ENCODE measurements at places on chromosomes 1 and 21.

DNA sequence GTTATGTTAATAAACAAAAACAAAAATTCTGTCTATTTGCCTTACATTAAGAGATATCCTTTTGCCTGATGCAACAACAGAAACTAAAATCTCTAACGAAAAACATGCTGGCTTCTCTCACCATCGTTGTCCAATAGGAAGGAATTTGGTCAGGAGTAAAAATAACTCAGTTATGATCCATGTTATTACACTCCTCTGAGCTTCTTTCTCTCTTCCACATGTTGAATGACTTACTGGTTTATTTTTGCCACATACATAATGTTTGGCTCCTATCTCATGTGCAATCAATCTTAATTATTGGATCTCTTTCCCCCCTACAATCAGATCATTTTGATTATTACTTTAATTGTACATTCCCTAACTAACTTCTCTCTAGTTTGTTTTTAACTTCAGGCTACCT, 688.4 kb downstream of the USP25 start:
- no peak for DNase-seq

GRCh38 chr1:247429496-247429895, 13.5 kb downstream of the NLRP3 start:
- DNase-seq, result no peak

GRCh38 chr21:16169102-16169511, 439.3 kb downstream of the USP25 start:
- no peak for DNase-seq

DNA sequence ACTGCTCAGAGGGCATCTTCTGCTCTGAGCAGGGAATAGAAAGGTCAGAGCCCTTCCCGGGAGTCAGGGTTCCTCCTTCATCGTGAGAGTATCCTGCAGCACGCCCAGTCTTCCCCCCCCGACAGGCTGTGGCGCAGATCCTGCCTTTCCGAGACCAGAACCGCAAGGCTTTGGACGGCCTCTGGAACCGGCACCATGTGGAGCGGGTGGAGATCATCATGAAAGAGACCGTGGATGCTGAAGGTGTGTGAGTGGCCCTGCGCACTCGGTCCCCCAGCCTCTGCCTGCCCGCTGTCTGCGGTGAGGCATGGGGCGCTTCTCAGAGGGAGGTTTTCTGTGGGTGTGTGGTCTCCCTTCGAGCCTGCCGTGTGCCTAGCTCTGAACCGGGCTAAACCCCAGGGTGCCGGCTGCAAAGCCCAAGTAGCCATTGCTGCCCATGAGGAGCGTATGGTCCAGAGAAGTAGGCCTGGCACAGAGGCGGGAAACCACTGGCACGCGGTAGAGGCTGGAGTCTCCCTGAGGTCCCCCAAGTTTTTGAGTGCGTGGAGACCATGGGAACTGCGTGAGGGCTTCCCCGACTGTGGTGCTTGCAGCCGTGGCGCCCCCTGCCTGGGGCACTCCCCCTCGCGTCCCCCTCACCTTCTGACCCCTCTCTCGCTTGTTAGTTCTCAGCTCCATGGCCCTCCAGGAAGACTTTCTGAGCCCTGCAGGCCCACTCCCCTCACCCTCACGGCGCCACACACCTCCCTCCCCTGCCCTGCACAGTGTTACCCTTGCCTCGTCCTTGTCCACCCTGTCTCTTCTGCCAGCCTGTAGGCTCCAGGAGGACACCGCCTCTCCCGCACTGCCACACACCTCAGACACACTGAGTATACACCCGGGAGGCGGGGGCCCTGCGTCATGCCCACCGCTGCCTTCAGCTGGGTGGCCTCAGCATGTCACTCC, 12.5 kb downstream of the H6PD start:
- DNase-seq, result no peak

DNA sequence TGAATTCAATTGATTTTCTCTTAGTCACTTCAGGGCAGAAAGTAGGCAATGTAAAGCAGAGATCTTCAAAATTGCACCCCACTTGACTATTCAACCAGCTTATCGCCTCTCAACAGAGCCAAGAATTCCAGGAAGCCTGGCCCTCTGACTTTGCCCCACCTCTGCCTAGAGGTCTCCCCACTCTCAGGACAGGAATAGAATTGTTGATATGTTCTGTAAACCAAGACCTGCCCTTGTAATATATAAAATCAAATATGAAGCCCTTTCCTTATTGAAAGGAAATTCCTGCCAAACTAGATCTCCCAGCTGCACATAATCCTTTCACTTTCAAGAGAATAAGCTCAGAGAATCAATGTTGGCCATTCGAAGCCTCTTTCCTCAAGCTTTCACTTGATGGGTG, 116.1 kb upstream of the DPT start:
- no peak for DNase-seq

DNA sequence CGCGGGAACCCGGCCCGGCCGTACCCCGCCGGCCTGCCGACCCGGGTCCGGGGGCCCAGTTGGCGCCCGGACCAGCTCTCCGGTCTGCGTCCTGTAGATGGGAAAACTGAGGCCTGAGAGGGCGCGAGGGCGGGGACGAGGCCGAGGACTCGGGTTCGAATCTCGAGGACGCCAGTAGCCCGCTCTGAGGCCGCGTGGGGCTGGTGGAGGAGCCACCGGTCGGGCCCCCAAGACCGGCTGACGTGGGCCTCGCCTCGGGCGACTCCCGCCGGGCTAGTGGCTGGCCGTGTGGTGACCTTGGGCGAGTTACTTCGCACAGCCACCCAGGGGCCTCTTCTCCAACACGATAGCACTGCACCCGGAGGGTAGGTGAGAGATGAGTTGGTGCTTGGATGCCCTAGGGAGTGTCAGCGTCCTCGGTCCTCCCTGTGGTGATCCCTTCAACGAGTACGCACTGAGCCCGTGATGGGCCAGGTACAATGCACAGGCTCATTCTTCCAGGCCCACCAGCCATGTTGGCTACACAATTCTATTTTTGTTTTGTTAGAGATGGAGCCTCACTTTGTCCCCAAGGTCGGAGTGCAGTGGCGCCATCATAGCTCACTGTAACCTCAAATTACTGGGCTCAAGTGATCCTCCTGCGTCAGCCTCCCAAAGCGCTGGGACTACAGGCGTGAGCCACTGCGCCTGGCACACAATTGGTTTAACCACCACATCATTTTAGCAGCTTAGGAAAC, 404 bp upstream of the SCMH1 start:
- DNase-seq, result no peak

DNA sequence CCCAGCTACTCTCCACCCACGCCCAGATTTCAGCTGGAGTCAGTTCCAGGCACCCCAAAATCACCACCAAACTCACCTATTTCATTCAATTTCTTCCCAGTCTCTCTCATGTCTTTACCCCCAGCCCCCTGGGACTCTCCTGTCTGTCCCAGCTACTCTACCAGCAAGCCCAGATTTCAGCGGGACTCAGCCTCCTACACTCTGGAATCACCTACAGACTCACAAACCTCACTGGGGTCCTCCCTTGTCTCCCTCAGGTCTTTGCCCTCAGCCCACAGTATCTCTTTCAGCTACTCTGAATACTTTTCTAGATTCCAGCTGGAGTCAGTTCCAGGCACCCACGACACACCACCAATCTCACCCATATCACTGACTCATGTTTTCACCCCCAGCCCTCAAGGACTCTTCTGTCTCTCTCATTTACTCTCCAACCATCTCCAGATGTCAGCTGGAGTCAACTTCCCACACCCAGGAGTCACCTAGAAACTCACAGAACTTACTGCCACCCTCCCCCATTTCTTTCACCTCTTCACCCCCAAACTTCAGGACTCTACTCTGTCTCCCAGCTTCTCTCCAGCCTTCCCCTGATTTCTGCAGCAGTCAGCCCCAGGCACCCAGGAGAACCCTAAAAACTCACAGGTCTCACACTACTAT, 1529.3 kb upstream of the TPTE start:
- DNase-seq, result no peak

DNA sequence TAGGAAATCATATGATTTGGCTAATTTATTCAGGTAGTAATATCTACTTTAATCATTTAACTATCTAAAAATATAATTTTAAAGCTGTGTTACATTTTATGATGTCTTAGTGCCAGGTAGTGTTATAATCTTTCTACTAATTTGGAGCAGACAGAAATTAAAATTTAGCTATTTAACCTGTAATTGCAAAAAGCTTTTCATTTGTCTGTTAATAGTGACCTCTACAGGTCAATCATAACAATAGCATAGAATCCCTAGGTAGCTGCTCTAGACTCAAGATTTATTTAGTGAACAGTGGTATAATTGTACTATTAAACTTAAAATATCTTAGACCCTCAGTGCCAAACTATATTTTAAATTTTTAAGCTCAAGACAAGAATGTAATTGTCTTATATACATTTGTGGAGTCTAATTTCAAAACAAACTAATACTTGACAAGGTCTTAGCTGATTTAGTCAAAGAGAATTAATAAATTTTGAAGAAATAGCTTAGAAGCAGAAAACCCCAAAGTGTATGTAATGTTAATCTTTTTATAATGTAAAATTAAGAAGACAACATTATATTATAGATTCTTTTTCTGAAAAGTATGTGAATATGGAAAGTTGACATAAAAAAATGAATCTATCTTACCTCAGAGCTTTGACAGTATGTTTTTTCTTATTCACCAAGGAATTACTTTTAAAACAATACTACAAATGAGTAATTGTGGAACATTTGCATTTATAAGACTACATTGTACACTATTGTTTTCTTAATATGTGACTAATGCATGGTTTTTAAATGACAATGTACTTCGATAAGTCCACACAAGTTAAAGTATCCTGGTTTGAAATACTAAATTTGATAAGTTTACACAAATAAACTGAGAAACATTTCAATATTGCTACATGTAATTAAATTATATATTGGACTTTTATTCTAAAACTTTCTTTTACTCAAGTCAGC, 64.1 kb upstream of the RNPC3 start:
- DNase-seq, result no peak

- no peak for DNase-seq
Observed at GRCh38 chr1:99768524-99769245, 2.2 kb upstream of the FRRS1 start.

- DNase-seq, result no peak
Observed at GRCh38 chr1:245578308-245578707, 423.5 kb downstream of the KIF26B start.

DNA sequence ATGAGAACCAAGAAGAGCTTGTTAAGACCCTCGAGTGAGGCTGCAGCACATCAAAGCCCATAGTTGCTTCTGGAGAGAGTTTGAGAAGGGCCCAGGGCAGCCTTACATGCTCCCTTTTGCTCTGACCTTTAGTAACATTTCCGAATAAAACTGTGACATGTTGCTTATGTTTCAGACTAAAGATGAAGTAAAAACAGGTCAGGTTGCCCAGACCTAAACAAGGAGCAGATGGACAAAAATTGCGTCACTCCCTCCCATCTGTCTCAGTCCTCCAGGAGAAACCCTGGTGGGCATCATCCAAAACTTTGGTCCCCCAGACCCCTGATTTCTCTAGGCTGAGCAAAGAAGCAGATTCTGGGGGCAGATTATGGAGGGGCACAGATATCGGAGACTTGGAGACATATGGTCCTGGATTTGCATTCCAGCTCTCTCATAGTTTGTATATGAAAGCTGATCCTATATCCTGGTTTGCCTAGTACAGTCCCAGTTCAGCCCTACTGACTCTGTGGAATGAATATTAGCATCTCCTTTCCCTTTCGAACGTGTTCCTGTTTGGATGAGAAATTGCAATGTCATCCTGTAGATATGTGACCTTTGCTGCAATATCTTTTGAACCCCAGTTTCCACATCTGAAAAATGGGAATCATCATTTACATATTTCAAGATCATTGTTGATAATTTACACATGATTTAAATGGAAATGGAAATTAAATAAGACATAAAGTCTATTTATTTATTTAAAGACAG, 304.9 kb upstream of the USP24 start:
- no peak for DNase-seq

GRCh38 chr1:200610846-200611245, 9.7 kb downstream of the KIF14 start:
- DNase-seq, result no peak

GRCh38 chr1:162070094-162070748, 730 bp downstream of the NOS1AP start:
- DNase-seq, result no peak

GRCh38 chr1:153631047-153632022, 2.5 kb upstream of the CHTOP start:
- DNase-seq, result no peak

DNA sequence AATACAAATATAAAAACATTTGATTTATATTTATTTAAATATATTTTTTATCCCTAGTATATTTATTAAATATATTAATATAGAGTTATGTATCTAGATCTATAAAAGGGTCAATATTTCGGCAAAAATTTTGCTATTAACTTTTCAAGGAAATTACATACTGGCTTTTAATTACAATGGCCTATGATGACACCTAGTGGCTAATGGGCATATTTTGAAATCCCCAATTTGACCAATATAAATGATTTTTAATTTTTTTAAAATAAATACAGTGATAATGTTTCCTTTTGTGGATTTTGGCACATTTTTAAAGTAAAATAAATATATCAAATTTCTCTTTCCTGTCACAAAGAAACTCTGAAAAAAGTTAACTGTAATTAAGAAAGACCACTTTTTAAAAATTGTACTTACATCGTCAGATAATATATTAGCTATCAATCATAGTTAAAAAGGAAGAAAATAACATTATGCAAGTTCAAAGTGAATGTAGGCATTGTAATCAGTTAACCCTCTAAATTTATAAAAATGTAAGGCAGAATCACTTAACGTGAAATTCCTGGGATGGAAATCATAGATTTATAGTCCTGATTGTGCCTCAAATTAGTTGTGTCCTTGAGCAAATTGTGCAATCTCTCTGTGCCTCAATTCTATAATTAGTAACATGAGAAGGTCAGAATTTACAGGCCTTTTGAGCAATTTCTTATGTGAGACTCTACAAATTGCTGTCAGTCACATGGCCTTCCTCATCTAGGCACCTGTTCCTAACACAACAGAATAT, 25.6 kb upstream of the RGS13 start:
- no peak for DNase-seq

GRCh38 chr1:184455786-184456185, 69.0 kb downstream of the C1orf21 start:
- DNase-seq, result no peak

DNA sequence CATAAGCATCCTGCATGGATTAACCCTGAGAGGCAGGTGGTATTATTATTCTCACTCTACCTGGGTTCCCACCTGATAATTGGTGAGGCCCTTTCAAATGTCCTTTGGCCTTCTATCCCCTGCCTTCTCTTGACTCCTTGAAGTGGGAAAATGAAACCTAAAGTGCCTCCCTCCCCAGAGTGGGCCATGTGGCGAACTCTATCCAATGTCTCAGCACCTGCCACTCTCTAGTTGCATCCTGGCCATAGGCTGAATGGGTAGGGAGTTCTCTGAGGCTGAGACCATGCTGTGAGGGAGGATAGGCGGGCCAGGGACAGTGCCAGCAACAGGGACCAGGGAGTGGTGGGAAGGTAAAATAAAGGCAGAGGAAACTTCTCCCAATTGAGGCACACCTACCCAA, 35.3 kb downstream of the ELF3 start:
- no peak for DNase-seq
